ENCODE measurements at places on chromosomes 1 and 21. TPM values are rescaled to one million over a fixed set of nuclear protein-coding genes. Genes with fewer than 3 reads are reported as not detected.

GRCh38 chr1:204502241-204502640 lies 7.6 kb upstream of the PIK3C2B start:
- no peaks in the 10 kb centered on the region for H3K4me1 ChIP-seq
- no peak overlapping the region for H3K27ac ChIP-seq
- H3K27me3 ChIP-seq = no peaks in the 10 kb centered on the region
- no peak overlapping the region for H3K4me3 ChIP-seq
- no peaks in the 10 kb centered on the region for H3K36me3 ChIP-seq
- DNase-seq = no peak

DNA sequence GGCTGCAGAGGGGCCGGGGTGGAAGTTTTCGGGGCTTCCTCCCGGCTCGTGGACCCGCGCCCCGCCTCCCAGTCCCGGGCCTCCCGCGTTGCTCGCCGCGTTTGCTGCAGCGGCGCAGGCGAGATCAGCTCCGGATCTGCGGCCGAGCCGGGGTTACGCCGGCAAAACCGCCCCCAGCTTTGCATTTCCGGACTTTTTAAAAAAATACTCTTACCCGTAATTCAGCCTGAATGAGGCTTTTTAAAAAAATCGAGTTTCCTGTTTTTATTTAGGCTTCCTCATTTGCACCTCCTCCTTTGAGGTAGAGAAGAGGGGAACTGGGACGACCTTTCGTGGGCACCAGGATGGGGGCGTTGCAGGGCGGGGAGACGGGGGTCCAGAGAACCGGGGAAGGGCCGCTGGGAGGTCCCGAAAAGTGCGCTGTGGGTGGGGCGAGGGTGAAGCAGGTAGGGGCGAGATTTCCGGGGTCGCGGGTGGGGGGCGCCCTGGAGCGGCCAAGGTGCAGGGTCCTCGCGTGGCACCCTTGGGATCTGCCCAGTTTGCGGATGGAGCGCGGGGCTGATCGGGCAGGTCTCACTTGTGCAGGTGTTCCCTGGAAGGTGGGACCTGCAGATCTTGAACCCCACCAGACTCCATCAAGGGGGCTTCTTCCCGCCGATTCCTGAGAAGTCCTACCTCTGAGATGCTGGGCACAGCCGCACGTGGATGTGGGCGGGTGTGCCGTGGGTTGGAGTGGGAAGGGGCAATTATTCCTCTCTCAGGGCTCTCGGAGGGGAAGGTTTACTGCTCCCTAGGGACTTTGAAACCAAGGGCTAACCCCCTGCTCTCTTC lies 1.1 kb downstream of the PIK3CD start:
- H3K27ac ChIP-seq = no peak overlapping the region
- H3K36me3 ChIP-seq = no peaks in the 10 kb centered on the region
- peak overlapping the region; percentile 43 for H3K4me3 ChIP-seq
- H3K4me1 ChIP-seq = no peaks in the 10 kb centered on the region
- DNase-seq = no peak

GRCh38 chr1:112700290-112701226 lies 6.4 kb downstream of the RHOC start:
- H3K4me3 ChIP-seq = no peak overlapping the region
- H3K27ac ChIP-seq = peak overlapping the region; percentile 52
- H3K4me1 ChIP-seq = no peaks in the 10 kb centered on the region
- H3K36me3 ChIP-seq = no peaks in the 10 kb centered on the region

DNA sequence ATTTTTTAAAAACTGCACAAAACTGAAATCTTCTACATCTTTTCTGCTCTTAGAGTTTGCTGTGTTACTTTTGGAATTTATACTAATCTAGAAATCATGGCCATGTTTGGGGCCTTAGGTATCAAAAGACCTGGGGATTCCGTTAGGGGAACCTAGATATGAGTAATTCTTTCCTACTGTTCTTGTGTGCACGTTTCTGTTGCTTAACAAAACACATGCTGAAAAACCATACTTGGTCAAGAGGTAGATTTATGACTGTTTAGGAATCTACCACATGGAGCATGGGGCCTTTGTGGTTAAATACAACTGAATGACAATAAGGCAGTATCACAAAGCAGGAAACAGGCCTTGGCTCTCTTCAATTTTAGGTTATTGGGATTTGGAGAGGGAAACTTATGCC lies 291.9 kb upstream of the USP25 start:
- no peak overlapping the region for H3K4me3 ChIP-seq
- H3K27ac ChIP-seq = no peak overlapping the region
- no peaks in the 10 kb centered on the region for H3K4me1 ChIP-seq

DNA sequence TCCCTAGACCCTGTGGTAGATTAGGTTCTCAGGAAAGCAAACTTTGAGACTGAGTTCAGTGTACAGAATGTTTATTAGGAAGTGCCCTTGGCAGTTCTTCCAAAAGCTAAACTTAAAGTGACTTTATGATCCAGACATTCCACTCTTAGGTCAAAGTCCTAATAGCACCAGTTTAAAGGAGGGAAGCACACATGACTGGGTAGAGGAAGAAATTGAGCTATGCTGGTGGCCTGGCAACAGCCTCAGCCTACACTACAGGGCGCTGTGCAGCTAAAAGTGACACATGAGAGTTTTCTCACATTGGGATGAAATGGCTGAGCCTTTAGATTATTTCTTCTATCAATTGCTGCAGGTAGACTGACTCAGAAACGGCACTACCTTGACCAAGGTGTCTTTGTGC lies 280.4 kb downstream of the BRINP2 start:
- H3K4me1 ChIP-seq = peaks cover 2% of the 10 kb centered on the region
- no peak overlapping the region for H3K27ac ChIP-seq
- H3K36me3 ChIP-seq = no peaks in the 10 kb centered on the region
- no peak overlapping the region for H3K4me3 ChIP-seq

- H3K4me3 ChIP-seq = no peak overlapping the region
- H3K27me3 ChIP-seq = no peaks in the 10 kb centered on the region
- no peak overlapping the region for H3K27ac ChIP-seq
- no peak for DNase-seq
Measured at GRCh38 chr1:233723387-233723786, 109.5 kb downstream of the KCNK1 start.

DNA sequence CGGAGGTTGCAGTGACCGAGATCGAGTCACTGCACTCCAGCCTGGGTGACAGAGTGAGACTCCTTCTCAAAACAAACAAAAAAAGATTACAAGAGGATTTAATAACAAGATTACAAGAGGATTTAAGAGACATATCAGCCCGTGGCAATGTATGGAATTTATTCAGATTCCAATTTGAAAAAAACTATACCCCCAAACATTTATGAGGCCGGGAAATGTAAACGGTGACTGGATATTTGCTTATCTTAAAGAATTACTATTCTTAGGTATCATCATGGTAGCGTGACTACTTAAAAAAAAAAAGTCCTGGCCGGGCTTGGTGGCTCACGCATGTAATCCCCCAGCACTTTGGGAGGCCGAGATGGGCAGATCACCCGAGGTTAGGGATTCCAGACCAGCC lies 21.2 kb upstream of the ELK4 start:
- H3K36me3 ChIP-seq = no peaks in the 10 kb centered on the region
- no peaks in the 10 kb centered on the region for H3K27me3 ChIP-seq
- H3K27ac ChIP-seq = no peak overlapping the region
- no peak overlapping the region for H3K4me3 ChIP-seq
- no peak for DNase-seq
- H3K4me1 ChIP-seq = no peaks in the 10 kb centered on the region

DNA sequence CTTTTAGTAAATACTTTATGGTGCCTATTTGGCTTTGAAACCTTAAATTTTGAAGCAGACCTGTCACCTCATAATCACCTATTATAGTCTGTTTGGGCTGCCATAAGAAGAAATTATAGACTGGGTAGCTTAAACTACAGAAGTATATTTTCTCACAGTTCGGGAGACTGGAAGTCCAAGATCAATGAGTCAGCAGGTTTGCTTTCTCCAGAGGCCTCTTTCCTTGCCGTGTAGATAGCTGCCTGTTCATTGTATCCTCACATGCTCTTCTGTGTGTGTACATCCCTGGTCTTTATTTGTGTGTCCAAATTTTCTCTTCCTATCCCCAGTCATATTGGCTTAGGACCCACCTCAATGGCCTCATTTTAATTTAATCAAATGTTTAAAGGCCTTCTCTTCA lies 518.2 kb downstream of the ADGRL2 start:
- no peak for DNase-seq
- no peak overlapping the region for H3K4me3 ChIP-seq
- no peaks in the 10 kb centered on the region for H3K4me1 ChIP-seq
- H3K27ac ChIP-seq = no peak overlapping the region

DNA sequence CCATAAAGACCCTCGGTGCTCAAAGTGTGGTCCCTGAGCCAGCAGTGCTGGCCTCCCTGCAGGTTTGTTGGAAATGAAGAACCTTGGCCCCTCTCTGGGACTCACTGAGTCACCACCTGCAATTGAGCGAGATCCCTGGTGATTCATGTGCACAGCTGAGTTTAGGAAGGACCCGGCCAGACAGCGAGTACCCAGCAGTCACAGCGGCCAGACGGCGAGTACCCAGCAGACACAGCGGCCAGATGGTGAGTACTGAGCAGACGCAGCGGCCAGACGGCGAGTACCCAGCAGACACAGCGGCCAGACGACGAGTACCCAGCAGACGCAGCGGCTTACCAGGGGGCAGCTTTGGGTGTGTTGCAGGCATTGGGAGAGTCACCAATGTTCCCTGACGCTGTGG lies 123.8 kb downstream of the PRDM16 start:
- no peaks in the 10 kb centered on the region for H3K4me1 ChIP-seq
- peak; percentile 88 for DNase-seq
- H3K36me3 ChIP-seq = no peaks in the 10 kb centered on the region
- H3K27me3 ChIP-seq = no peaks in the 10 kb centered on the region
- peak overlapping the region; percentile 93 for H3K27ac ChIP-seq

DNA sequence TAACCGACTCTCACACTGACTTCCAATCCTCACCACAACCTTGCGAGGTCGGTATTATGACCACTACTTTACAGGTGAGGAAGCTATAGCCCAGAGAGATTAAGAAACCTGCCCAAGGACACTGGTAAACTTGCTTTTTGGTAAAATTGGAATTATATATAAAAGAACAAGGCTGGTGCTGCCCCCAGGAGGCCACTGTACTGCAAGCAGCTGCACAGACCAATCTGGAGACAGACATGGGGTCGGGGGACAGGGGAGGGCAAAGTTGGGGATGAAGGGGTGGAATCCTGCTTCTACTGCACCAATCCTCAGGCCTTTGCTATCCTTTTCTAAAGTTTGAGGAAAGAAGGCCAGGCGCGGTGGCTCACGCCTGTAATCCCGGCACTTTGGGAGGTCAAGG lies 280.8 kb downstream of the SPATA17 start:
- no peak for DNase-seq
- no peaks in the 10 kb centered on the region for H3K27me3 ChIP-seq
- no peak overlapping the region for H3K27ac ChIP-seq

GRCh38 chr1:158199849-158200248 lies 19.2 kb downstream of the CD1D start:
- no peak for DNase-seq
- H3K4me1 ChIP-seq = peaks cover 3% of the 10 kb centered on the region
- no peaks in the 10 kb centered on the region for H3K27me3 ChIP-seq
- no peak overlapping the region for H3K4me3 ChIP-seq
- no peak overlapping the region for H3K27ac ChIP-seq
- no peaks in the 10 kb centered on the region for H3K36me3 ChIP-seq

- no peaks in the 10 kb centered on the region for H3K36me3 ChIP-seq
- no peaks in the 10 kb centered on the region for H3K4me1 ChIP-seq
- DNase-seq = no peak
- no peaks in the 10 kb centered on the region for H3K27me3 ChIP-seq
Measured at GRCh38 chr1:202084791-202085681, 37.7 kb upstream of the GPR37L1 start.

- H3K36me3 ChIP-seq = peaks cover 8% of the 10 kb centered on the region
- H3K27me3 ChIP-seq = no peaks in the 10 kb centered on the region
- H3K4me1 ChIP-seq = no peaks in the 10 kb centered on the region
- no peak overlapping the region for H3K27ac ChIP-seq
- DNase-seq = no peak
Measured at GRCh38 chr1:53888681-53889080, 916 bp downstream of the YIPF1 start.

DNA sequence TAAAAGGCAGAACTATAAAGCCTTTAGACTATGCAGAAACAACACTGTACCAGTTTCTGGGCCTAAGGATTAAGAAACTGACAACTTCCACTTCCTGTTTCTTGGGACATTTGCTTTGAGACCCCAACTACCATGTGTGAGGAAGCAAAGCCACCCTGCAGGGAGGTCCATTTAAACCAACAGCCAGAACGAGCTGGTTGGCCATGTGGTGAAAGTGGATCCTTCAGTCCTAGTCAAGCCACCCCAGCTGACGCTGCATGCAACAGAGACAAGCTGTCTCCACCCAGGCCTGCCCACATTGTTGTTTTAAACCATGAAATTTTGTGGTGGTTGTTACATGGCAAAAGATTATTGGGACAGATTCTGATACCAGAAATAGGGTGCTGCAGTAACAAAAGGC lies 31.8 kb upstream of the SLFNL1 start:
- no peaks in the 10 kb centered on the region for H3K4me1 ChIP-seq
- DNase-seq = no peak
- no peak overlapping the region for H3K27ac ChIP-seq

DNA sequence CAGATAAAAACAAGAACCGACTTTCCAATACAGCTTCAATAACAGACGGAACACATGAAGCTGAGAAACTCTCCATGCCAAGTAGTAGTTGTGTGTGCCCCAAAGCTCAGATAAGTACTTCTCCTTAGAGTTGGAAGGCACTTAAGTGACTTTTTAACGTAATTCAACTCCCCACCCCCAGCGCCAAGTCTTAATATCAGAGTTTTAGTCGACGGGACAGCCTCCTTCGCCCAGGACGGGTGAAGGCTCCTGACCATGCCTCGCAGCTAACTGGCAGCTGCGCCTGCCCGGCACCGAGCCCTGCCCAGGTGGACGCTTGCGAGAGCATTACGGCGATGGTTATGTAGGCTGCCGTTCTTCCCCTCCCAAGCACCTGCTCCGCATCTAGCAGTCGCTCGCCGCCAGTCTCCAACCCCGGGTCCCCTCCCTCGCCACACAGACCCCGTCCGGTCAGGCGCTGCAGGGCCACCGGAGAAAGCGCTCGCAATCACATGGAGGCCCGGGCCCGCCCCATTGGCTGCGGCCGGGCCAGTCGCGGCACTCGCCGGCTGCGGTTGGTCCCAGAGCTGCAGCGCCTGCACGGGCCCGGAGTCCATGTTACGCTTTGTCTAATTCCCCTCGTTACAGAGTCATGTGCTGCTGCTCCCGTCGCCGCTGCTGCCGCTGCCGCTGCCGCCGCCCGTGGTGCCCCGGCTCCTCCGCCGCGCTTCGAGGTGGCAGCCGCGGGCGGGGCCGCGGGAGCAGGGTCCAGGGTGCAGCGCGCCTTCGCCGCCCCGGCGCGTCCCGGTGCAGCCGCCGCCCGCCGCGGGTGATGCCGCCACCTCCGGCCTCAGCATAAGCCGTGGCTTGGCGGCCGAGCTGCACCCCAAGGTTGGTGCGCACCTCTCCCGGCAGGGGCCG lies at the start of gene LRRC8D:
TSS of gene LRRC8D (plus strand) at position 611 of the 900 bp plus-strand sequence. CDS start 112,037 bp downstream, outside the sequence.
- H3K27ac ChIP-seq = no peak within 1 kb of the TSS
- H3K4me1 ChIP-seq = no peaks in the 10 kb centered on the region
- no peaks in the 10 kb centered on the region for H3K36me3 ChIP-seq
- H3K4me3 ChIP-seq = peak within 1 kb of the TSS; percentile 57
- no peaks in the 10 kb centered on the region for H3K27me3 ChIP-seq
- peak; percentile 92 for DNase-seq

Gene S100A7
- total RNA-seq = not detected

Gene HFM1
- total RNA-seq = 3.0 TPM

Gene CYP4A11
- total RNA-seq = 0.16 TPM

Gene PPCS
- 41.8 TPM for total RNA-seq

Gene OPRD1
- total RNA-seq = not detected
